ENCODE measurements at places on chromosomes 13 and 19.

DNA sequence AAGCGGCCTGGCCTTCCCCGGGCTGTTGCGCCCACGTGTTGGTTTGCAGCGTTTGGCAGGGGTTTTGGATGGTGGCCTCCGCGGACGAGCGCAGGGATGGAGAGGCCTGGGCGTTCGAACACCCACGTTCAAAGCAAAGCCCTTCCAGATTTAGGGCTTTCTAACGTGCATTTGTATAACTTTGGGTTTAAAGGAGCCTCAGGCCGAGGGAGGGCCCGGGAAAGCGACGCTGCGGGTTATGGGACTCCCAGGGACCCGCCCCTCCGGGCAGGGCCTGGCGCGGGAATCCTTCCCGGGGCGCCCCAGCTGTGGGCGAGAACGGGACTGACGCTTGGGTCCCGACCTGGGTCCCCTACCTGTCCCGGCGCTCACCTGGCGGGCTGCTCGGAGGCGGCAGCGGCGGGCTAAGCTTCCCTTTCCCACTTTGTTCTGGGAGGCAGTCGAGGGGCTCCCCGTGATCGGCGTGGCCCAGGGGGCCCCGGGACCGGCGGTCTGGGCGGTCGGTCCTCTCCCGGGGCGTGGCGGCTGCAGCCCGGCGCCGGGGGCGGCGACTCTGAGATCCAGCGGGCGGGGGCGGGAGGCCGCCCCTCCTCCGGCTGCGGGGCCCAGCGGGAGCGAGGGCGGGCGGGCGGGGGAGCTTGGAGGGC, at the start of gene FBXO17:
FBXO17 (minus strand) TSS at position 529 of the 647 bp plus-strand sequence. CDS start 25,423 bp downstream, outside the sequence.
- DNase-seq, result no peak

- DNase-seq, result no peak
Observed at GRCh38 chr13:36888645-36889044, 31.4 kb downstream of the SMAD9 start.

DNA sequence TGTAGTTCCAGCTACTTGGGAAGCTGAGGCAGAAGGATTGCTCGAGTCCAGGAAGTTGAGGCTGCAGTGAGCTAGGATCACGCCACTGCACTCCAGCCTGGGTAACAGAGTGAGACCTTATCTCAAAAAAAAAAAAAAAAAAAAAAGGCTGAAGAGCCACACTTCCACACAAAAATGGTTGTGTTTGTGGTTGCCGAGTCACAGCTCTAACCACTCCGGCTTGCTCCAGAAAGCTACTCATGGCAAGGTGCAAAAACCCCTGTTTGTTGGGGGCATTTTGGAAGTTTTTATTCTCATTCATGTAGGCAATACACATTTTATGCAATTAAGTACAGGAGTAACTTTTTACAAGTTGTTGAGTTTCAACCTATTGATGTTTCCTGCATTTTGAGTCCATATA, 93.5 kb downstream of the INSR start:
- no peak for DNase-seq

DNA sequence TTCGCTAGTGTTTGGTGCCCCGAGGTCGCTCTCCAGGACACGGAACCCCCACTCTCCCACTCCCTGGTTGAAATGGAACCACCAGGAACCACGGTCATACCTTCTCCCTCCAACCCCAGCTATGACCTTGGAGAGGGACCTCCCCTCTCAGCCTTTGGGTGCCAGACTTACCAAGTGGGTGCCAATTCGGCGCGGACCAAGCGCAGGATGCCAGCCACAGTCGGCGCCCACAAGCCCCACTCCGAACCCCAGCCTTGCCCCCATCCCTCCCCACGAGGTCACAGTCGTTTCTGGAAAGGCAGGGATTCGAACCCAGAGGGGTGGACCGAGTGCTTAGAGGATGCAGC, 910 bp downstream of the PDE4C start:
- no peak for DNase-seq

Data from GM12891 (cell line).